RPMI7951 (cell line): ENCODE measurements at places on chromosomes 7 and 10. TPM values are rescaled to one million over a fixed set of nuclear protein-coding genes. Genes with fewer than 3 reads are reported as not detected.
A peak's percentile ranks its signal among the peaks of the same experiment; 100 is the strongest.

Gene RAB19
- total RNA-seq = not detected in 2 replicates

Gene CLCN1
- total RNA-seq = not detected in 2 replicates

Gene LIPN
- total RNA-seq = not detected in 2 replicates

Gene NRCAM
- total RNA-seq = 0.78 and 1.7 TPM in 2 replicates

GRCh38 chr10:77553311-77553710, 84.3 kb downstream of the KCNMA1 start:
- DNase-seq = no peak

DNA sequence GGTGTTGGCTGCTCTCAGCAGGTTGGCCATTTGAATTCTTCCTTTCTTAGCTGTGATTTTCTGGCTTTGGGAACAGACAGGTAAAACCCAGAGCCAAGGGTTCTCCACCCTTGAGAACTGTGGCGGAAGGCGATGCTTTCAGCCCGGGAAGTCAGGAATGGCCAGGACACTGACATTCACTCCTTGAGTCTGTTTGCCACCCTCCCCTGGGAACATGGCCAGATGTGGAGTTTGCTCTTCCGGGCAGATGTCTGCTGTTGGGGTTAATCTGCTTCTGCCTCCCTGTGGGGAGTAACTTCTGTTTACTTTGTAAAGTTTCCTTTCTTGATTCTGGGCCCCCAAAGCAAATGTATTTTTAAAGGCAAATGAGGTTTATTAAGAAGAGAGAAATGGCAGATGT, 17.7 kb downstream of the GATA3 start:
- peak; percentile 73 for DNase-seq

DNA sequence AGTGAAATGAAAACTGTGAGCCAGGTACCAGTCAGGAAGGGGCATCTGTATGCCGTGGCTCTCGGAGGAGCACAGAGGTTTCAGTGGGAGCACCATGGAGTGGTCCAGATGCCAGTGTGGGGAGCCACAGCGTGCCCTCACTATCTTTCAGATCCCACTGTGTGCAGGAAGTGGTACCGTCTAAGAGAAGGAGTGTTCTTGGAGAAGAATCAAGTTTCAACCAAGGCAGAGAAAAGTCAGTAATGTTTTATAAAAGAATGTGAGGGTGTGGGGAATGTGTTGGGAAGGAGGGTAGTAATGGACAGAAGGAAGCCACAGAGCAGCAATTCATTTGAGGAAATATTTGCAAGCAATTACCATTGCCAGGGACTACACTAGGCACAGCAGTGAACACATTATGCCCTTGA, 35.6 kb downstream of the PRKAR2B start:
- no peak for DNase-seq

- no peak for DNase-seq
These were observed 72.9 kb upstream of the POM121L12 start for GRCh38 chr7:52962402-52963076.

- DNase-seq = peak; percentile 46
These were observed 80.6 kb downstream of the ETV1 start for GRCh38 chr7:13908667-13909397.

GRCh38 chr7:30322271-30323005, 38.0 kb downstream of the ZNRF2 start:
- peak; percentile 40 for DNase-seq

DNA sequence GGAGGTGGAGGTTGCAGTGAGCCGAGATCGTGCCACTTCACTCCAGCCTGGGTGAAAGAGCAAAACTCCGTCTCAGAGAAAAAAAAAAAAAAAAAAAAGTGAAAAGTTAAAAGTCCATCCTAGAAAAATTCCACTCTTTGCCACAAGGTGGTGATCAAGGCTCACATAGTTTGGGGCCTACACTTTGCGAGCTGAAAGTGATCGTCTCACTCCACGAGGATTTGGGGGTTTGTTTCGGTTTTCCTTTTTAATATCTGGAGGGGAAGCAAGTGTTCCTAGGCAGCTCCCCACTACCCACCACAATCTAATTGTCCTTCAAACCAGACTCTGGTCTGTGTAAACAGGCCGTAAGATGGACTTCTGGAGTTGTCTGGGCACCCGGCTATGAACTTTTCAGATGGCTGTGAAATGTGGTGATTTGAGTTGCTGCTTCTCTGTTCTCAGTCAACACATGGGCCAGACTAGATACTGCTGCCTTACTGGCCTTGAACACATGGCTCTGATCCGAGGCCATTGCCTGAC, 27.1 kb downstream of the PRLHR start:
- peak; percentile 62 for DNase-seq

GRCh38 chr10:53003094-53003493, 230.5 kb upstream of the MBL2 start:
- DNase-seq = no peak

- no peak for DNase-seq
These were observed 51.4 kb downstream of the INPP5A start for GRCh38 chr10:132589015-132589414.

DNA sequence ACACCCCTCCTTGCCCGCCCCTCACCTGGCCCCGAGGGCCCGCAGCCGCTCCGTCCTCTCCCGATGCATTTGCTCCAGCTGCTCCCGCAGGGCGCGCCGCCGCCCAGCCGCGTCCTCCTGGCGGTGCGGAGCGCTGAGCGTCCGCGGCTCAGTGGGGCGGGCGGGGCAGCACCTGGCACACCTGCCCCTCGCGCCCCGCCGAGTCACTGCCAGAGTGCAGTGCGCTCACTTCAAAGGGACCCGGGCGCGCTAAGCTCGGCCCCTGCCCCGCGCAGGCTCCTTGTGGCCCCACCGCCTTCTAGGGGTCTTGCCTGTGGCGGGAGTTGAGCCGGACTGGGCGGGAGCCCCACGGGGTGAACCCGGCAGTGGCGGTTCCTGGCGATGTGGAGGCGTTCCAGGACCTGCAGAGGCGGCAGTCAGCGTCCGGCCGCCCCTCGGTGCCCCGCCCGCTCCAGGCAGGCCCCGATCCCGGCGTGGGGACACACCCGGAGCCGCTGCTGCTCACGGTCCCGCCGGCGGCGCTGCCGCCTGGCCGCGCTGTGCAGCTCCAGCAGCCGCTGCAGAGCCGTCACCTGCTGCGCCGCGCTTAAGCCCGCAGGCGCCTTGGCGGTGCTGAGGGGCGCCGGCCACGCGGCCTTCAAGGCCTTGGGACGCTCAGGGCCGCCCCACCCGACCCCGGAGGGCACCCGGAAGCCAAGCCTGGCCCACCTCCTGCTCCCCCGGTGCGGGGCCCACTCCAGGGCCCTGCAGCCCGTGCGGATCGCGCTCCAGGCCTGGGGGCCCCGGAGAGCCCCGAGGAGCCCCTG, 6.7 kb downstream of the ATP6V1F start:
- peak; percentile 35 for DNase-seq

DNA sequence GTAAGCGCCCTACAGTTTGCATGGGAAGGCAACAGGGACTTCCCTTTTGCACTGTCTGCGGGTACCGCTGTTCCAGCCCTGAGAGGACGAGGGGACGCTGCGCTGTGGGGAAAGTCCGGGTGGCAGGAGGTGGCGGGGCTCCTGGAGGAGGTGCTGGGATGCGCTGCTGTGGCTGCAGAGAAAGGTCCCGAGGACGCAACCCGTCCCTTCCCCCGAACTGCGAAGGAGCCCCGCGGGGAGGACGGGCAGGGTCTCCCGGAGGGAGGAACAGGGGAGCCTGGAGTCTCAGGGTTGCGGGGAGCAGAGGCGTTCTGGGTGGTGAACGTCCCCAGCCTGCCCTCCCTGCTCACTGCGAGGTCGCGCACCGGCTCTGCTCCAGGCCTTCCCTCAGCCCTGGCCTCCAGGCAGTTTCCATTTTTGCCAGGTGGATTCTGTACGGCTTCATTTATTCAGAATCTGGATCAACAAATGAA, 91.6 kb downstream of the CXCL12 start:
- peak; percentile 32 for DNase-seq

GRCh38 chr10:76887223-76888010, 750.2 kb downstream of the KCNMA1 start:
- DNase-seq = no peak

DNA sequence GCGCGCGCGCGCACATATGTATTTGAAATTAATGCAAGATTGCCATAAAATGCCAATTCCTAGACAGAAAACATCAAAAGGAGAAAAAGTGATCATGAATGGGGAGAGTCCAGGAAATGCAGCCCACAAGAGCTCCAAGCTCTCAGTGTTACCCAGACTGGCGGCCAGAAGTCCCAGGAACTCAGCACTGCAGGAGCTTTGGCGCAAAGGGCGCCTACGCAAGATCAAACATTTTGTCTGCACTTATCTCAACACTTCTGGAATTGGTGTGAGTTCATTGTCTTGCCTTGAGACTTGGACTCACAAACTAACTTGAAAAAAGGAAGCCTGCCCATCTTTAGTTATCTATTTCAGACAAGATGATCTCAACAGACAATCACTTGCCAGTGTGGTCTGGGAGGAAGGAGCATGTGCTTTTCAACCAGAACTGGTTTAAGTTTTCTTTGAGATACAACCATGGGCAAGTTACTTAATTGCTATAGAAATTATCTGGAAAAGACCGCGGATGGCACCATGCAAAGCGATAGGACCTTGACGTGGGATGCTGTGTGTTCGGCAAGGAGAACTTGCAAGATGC, 77.2 kb downstream of the KIAA1549 start:
- DNase-seq = no peak
